Activated CD8-positive, alpha-beta memory T cell treated with anti-CD3 and anti-CD28 coated beads for 1 hour (primary cell): ENCODE measurements at places on chromosomes 12 and 14.

DNA sequence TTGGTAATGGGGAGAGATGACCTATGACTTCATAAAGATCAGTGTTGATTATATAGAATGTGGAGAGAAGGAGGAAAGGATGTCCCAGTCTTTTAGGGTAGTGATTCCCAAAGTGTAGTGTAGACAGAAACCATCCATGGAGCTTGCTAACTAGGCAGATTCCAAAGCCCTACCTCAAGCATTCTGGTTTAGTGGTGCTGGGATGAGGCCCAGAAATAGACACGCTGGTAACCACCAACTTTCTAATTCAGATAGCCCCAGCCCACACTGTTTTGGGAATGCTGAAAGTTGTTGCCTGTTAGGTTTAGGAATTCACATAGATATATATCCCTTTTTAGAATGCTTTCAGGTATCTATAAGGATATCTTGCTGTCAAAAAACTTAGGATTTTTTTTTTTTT, 69.2 kb downstream of the STAB2 start:
- no peak for DNase-seq

GRCh38 chr14:99597911-99598600, 6.0 kb downstream of the CCDC85C start:
- no peak for DNase-seq

DNA sequence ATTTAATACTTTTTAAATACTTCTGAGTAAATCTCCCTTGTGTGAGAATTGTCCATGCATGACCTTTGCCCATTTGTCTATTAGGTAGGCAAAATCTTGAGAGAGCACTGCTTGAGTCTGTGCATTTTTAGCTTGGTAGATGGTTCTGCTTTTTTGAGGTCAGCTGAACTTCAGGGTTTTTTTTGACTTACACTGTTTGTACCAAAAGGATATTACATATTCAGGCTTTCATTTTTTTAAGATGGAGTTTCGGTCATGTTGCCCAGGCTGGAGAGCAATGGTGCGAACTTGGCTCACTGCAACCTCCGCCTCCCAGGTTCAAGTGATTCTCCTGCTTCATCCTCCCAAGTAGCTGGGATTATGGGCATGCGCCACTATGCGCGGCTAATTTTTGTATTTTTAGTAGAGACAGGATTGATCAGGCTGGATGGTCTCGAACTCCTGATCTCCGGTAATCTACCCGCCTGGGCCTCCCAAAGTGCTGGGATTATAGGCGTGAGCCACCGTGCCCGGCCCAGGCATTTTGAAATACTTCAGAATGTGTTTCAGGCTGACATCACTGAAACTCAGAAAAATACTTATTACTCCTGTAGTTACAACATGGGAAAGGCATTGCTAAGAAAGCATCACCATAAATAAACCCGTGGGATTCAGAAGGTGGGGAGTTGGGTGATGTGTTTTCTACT, 11.1 kb downstream of the RASSF3 start:
- DNase-seq: no peak

DNA sequence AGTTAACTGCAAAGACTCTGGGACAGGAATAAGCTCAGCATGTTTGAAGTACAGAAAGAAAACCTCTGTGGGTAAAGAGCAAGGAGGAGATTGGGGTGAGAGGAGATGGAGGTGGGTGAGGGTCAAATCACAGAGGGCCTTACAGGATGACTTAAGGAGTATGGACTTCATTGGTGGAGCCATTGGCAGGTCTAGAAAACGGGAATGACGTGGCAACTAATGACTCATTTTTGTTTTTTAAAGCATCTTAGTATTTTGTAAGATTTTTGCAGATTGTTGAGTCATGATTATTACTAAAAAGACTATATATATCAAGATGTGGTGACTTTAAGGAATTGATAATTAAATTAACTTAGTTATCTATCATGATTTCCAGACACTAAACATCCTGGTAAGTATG, 18.5 kb downstream of the UTP20 start:
- DNase-seq: no peak

DNA sequence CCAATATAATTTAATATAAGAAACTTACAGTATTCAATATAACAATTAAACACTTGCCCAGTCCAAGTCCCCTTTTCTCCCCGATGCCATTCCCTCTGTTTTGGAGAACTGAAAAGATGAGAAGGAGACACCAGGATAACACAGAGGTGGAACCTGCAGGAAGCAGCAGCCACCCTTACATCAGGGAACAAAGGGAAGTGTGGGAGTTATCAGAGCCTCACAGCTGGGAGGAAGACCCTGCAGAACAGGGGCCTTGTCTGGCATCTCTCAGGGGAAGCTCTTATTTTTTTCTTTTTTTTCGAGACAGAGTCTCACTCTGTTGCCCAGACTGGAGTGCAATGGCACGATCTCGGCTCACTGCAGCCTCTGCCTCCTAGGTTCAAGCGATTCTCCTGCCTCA, 52.6 kb downstream of the CALM1 start:
- no peak for DNase-seq

DNA sequence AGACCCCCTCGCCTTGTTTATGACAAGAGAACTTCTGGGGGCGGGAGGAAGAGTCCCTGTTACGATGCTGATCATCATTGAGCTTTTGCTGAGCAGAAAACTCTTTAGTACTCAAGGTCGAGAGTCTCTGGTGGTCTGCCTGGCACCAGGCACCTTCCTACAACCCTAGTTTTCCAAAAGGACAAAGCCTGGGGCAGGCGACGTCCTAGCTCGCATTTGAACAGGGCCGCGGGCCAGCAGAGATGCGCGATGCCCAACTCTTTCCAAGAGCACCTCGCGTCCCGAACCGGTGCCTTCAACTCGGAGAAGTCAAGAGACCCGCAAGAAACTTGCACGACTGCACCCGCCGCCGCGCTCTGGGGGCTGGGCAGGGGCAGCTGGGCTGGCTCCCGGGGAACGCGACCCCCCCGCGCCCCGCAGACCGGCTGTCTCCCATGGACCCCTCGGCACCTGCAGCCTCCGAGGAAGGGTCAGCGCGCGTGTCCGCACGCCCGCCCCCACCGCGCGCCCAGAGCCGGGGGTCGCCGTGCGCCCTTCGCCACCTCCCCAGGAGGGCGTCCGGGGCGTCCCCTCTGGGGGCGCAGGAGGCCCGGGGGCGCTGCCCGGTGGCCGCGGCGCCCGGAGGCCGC, 377 bp upstream of the BCL7A start:
- no peak for DNase-seq

DNA sequence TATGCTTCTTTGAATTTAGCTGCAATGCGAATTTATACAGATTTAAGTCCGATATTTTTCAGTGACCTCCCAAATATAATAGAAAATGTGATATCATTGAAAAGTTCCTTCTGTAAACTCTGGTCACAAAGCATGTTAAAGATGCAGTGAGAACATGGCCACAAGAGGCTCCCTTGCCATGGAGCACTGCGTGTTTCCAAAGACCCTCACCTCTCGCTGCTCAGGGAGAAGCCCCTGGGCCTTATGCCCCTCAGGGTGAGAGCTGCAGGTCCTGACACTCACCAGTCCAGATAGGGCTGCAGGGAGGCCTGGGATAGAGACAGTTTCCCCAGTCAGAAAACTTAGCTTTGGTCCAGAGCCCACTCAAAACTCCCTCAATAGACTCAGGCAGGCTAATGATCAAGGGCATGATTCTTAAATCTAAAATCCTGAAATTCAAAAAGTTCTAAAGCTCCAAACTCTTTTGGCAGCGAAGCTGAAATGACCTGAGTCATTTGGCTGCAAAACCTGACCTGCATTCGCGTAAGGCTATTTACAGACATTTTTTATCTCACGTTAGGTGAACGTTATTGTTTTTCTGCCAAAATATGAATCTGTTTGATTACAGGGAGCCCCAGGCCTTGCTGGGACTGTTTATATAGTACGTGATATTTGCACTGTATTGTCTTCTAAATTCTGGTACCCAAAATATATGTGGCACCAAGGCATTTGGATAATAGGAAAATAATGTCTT, 67.8 kb downstream of the CAPZA3 start:
- DNase-seq: no peak

GRCh38 chr12:19044430-19044829, 85.1 kb upstream of the PLEKHA5 start:
- DNase-seq: no peak

DNA sequence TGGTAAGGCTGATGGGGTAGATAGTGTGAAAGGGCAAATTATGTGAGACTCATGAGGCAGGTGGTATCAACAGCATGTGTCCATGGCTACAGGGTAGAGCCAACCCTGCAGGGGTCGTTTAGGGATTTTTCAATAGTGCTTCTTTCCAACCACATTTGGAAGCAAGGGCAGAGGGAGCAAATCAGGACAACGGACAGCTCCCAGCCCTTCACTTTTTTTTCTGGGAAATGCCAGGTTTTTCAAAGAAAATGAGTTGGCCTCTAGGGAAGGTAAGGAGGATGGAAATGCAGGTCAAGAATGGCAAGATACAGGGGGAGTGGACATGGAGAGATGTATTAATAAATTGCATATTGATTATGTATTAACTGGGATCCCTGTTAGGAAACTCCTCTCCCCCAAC, 4.9 kb upstream of the CMA1 start:
- no peak for DNase-seq

DNA sequence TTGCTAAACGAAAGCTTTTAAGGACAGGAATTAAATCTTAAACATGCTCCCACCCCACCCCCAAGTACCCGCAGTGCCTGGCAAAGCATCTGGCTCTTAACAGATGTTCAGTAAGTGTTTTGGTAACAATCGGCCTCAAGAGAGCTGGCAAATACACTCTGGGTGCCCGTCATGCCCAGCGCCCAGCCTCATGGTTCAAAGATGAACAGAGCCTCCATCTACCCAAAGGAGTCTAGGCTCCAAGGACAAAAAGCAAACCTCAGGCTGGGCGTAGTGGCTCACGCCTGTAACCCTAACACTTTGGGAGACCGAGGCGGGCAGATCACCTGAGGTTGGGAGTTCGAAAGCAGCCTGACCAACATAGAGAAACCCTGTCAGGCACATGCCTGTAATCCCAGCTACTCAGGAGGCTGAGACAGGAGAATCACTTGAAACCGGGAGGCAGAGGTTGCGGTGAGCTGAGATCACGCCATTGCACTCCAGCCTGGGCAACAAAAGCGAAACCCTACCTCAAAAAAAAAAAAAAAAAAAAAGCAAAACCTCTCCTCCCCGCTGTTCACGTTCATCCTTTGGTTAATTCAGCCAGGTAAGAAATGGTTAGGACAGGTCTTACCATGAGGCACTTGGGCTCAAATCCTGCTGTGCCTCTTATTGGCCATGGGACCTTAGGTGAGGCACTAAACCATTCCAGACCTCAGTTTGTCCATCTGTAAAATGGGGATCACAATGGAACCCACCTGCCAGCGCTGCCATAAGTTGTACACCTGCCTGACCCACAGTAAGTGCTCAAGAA, 151.3 kb downstream of the BCL11B start:
- DNase-seq: no peak

GRCh38 chr12:125100551-125101434, 35.6 kb downstream of the AACS start:
- DNase-seq: no peak

DNA sequence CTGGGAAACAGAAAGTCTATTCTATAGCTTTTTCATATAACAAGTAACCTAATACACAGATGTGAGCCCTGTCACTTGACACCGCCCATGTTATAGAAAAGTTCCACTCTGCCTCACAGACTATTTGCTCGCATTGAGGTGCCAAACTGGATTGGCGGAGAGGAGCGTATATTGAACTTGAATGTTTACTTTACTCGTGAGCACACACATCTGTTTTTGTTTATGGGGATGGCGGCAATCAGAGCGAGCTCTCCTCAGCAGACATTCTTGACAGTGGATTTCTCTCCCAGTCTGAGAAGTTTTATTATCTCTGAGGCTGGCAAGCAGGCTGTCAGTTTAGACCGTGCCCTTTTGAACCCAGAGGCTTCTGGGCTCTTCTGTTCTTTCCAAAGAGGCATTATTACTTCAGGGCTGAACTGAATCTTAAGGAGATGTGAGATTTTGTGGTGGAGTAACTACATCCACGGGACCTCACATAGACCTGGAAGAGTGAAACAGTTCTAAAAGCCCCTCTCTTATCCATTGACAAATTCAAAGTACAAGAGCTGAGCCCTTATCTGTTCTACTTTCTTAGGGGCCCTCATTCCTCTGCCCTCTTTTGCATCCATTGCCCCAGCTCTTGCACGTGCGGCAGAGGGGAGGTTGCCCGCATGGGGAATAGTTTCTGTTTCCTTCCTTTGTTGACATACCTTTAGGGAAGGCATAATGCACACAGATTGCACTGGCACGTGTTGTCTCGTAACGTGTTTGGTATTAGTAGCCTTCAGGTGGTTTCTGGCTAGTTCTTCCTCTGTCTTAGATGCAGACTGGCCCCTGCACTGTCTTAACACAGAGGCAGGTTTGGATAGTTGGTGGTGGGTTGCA, 68.2 kb downstream of the DRAM1 start:
- DNase-seq: no peak

GRCh38 chr12:14846876-14847580, 3.7 kb upstream of the ART4 start:
- DNase-seq: no peak

GRCh38 chr14:54498579-54498978, 9.8 kb upstream of the GMFB start:
- DNase-seq: no peak

DNA sequence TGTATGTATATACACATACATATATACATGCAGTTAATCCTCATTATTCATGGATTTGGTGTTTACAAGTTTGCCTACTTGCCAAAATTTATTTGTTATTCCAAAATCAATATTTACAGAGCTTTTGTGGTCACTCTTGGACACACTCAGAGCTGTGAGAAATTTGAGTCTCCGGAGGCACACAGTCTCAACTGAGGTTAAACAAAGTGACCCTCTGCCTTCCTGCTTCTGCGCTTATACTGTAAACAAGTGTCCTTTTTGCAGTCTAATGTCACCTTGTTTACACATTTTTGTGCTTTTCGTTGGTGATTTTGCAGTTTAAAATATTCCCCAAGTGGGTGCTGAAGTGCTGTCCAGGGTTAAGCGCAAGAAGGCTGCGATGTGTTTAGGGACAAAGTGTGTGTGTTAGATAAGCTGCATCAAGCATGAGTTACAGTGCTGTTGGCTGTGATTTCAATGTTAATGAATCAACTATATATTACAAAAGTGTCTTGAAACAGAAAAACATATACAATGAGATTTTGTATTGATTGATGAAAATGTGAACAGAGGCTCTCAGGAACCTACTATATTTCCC, 13.1 kb upstream of the LTA4H start:
- no peak for DNase-seq

DNA sequence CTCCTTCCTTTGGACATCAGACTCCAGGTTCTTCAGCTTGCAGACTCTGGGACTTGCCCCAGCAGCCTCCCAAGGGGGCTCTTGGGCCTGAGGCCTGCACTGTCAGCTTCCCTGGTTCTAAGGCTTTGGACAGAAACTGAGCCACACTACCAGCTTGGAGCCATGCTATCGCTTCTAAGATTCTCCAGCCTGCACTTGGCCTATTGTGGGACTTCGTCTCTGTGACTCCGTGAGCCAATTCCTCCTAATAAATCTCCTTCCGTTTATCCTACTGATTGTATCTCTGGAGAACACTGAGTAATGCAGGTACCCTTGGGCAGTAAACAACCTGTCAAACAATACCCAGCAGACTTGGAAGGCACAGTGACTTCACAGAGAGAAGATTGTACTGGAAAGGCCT, 24.9 kb upstream of the RHOJ start:
- DNase-seq: no peak

- DNase-seq: no peak
These were observed 46.0 kb downstream of the SPIC start for GRCh38 chr12:101521136-101521535.

- DNase-seq: no peak
These were observed 66.6 kb downstream of the IFNG start for GRCh38 chr12:68092976-68093375.

GRCh38 chr12:26187014-26187798, 8.2 kb upstream of the SSPN start:
- no peak for DNase-seq

GRCh38 chr12:131642101-131642540, 68.8 kb upstream of the SFSWAP start:
- no peak for DNase-seq
